ENCODE measurements at places on chromosomes 7 and 10.

GRCh38 chr10:132458586-132459300 is 61.7 kb downstream of the PWWP2B start:
- peak; percentile 64 for DNase-seq

GRCh38 chr10:122559228-122559627 is 1.3 kb upstream of the DMBT1 start:
- no peak for DNase-seq

- DNase-seq = no peak
Measured at GRCh38 chr7:139075871-139076686, 33.4 kb downstream of the ZC3HAV1 start.

- no peak for DNase-seq
Measured at GRCh38 chr10:127877699-127878098, 15.0 kb downstream of the CLRN3 start.

DNA sequence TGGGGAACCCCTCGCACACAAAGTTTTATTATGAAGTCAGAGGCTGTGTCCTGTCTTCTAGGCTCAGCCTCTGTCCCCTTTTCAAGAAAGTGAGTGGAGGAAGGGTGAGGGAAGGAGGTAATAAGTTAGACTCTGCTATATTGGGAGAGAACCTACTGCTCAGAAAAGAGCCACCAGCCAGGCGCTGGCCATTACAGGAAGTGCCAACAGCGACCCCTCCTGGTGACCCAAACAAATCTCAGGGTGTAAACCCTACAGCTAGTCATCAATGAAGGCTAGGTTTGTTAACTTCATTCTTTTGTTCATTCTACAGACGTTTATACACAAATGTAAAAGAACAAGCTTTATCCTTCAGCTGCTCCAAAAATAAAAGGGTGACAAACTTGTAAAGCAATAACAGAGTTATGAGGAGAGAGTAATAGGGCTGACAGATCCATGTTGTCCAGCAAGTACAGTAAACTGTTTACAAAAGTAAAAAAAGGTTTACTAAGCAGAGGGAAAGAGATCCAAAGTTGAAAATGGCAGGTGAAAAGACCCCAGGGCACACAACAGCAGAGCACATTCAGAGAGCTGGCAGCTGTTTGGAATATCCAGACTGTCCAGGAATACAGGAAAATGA is 82.7 kb downstream of the FAM204A start:
- DNase-seq = no peak

DNA sequence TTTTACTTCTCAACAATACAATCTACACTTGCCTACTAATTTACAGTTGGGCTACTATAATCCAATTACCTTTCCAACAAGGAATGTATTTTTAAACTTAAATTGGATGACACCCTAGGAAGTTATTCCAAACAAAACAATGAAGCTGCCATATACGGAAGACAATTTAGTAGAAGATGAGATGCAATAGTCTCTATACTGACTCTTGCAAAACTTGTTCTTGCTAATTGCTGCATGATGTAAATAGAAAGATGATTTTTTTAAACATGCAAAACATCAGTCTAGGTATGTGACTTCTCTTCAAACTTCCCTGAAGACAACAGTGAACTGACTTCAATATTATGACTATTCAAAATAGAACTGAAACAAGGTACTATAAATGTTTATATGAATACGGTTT is 17.6 kb downstream of the NT5C3A start:
- DNase-seq = no peak

GRCh38 chr7:20310963-20311742 is 19.5 kb upstream of the ITGB8 start:
- no peak for DNase-seq

DNA sequence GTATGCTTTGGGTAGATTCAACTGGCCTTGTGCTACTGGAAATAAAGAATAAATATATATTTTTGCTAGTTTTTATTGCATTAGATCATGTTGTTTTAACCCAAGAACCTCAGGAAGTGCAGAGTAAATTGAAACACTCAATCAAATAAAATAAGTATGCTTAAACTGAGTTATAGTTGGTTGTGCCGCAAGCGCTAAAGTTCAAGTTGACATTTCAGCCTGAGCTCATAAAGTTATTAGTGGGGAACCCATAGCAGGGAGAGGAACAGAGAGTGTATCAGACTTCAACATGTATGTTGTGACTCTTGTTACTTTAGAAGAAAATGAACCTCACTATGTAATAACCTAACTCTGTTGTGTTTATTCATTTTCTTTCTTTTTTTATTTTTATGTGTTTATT is 25.2 kb upstream of the BAMBI start:
- no peak for DNase-seq

DNA sequence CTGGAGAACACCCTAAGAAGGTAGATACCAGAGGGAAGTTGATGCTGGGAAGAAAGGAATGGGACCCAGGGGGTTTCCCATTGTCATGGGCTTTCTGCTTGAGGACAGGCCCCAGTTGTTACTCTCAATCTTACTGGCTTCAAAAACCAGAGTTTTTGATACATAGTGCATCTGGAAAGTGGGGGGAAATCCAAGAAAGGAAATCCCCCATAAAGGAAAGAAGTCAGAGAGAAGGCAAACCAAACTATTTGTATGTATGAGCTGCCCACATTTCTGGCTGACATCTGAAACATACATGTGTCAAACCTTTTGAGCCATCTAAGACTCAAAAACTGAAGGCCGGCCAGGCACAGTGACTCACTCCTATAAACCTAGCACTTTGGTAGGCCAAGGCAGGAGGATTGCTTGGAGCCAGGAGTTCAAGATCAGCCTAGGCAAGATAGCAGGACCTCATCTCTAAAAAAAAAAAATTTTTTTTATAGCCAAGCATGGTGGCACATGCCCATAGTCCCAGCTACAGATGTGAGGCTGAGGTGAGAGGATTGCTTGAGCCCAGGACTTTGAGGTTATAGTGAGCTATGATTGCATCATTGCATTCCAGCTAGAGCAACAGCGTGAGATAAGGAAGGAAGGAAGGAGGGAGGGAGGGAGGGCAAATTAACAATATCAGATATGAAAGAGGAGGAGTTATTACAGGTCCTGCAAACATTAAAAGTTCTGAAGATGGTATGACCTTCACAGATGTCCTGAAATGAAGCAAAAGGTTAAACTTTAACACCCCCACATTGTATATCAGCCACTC is 6.7 kb upstream of the COA1 start:
- no peak for DNase-seq
